ENCODE measurements at places on chromosomes 11 and 22. TPM values are rescaled to one million over a fixed set of nuclear protein-coding genes. Genes with fewer than 3 reads are reported as not detected.

The OR10D3 gene
- total RNA-seq = not detected

DNA sequence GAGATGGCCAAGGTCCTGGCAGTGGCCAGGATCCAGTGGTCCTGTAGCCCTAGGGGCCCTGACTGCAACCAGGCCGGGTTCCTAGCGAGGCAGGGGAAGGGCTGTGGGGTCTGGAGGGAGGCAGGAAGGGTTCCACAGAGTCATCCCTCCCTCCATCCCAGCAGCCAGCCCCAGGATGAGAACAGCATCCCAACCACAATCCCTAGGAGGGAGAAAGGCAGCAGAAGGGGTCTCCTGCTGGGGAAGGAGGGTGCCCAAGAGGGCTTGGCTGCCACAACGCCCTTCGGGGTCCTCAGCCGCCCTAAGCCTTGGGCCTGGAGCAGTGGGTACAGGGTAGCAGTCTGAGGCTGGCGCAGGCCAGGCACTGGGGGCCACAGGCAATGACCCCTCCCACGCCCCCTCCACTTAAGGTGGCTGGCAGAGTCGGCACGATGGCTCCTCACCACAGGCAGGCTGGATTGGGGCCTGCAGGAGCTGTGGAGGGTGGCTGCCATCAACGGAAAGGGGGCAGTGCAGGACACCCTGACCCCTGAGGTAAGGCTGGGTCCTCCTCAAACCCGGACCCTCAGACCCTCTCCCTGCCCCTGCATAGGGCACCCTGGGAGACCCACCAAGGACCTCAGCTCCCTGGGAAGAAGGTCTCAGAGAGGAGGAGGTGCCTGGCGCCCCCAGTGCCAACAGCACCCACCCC, 7.2 kb downstream of the SLC22A12 start:
- DNase-seq = no peak
- no peak overlapping the region for H3K4me3 ChIP-seq
- peaks cover 14% of the 10 kb centered on the region for H3K27me3 ChIP-seq
- no peaks in the 10 kb centered on the region for H3K4me1 ChIP-seq

The SEPTIN5 gene
- 14.6 TPM for total RNA-seq

The HEPN1 gene
- not detected for total RNA-seq

- H3K4me3 ChIP-seq = no peak overlapping the region
- DNase-seq = no peak
- peaks cover 4% of the 10 kb centered on the region for H3K36me3 ChIP-seq
- no peaks in the 10 kb centered on the region for H3K4me1 ChIP-seq
- no peaks in the 10 kb centered on the region for H3K27me3 ChIP-seq
- no peak overlapping the region for H3K27ac ChIP-seq
Observed at GRCh38 chr22:46931414-46931813, 169.0 kb downstream of the TBC1D22A start.

DNA sequence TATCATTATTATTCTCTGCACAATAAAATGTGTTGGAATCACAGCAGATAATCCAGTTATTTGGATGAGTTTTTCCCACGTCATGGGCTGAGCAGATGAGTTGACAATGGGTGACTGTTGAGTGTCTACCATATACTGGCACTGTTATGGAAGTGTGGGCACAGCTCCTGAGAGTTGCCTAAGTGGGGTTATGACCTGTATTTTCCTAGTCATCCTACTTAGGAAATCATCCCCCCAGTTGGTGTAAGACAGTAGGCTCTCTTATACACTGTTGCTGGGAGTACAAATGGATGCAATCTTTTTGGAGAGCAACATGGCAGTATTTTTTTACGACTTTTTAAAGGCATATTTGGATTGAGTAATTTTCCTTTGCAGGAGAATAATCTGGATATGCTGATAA, 66.4 kb downstream of the TRAF6 start:
- H3K27ac ChIP-seq = no peak overlapping the region
- H3K4me1 ChIP-seq = no peaks in the 10 kb centered on the region
- no peak for DNase-seq
- no peaks in the 10 kb centered on the region for H3K27me3 ChIP-seq
- H3K4me3 ChIP-seq = no peak overlapping the region
- H3K36me3 ChIP-seq = no peaks in the 10 kb centered on the region

The SYT9 gene
- not detected for total RNA-seq

All from left lung (tissue), 14 donors.